ENCODE measurements at places on chromosomes 4 and X. TPM values are rescaled to one million over a fixed set of nuclear protein-coding genes. Genes with fewer than 3 reads are reported as not detected.

GRCh38 chrX:155009994-155010472 lies 12.5 kb downstream of the F8 start:
- no peak for DNase-seq

The LDOC1 gene
- polyA plus RNA-seq, result 15.3 TPM

DNA sequence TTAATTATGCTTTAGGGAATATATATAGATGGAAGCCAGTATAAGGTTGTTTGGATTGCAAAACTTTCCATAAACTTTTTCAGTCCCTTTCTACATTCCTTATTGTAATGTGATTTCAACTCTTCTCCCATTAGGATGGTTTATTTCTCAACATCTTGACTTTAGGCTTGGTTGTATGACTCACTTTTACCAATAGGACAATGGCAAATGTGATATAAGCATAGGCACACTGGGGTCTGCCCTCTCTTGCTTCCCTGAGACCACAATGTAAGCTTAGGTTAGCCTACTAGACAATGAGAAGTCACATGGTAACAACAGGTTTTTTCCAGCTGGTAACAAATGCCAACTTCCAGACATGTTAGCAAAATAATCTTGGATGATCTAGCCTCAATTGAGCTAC lies 163.3 kb upstream of the RBPJ start:
- DNase-seq, result no peak

The CENPI gene
- polyA plus RNA-seq, result 2.6 TPM

DNA sequence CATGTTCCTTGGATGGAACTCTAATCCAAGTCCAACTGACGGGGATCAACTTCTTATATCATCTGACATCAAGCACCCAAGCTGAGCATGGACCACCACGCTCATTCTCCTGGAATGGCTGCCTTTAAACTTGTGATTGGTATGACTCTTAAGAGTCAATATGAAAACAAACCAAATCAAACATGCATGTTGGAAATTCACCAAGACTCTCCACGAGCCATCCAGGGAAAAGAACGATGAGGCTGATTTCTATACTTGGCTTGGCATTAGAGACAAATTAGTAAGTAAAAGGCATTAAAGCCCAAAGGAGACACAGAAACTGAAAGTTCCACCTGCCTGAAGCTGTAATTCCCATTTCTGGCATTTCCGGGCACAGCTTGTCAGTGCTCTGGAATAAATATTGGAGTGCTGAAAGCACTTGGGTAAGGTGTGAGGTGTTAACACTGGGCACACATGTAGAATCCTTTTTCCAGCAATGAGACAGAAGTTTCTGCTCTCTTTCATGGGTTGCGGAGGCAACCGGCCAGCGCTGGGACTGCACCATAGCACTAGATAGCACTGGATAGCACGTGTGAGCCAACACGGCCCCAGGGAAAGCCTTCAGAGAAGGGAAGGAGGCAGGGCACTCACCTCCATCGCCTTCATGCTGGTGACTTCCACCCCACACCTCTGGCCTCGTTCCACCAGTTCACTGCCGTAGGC lies 42.1 kb upstream of the CENPU start:
- no peak for DNase-seq

DNA sequence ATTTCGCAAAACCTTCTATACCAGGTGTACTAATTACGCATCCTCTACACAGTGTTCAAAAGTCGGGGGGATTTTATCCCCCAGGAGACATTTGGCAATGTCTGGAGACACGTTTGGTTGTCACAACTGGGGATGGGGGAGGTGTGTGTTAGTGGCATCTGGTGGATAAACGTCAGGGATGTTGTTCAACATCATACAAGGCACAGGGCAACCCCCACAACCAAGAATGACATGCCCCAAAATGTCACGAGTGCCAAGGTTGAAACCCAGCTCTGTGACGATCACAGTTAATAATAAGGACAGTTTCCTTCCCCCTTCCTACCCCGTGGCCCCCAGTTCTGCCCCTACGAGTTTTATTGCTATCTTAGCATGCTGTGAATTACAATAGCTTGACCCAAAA lies 15.9 kb upstream of the SEL1L3 start:
- DNase-seq, result no peak

- no peak for DNase-seq
Measured at GRCh38 chrX:23937100-23937499, 29.3 kb downstream of the CXorf58 start.

GRCh38 chr4:153183146-153183545 lies 21.1 kb upstream of the TRIM2 start:
- DNase-seq, result no peak

The UGT2B17 gene
- not detected for polyA plus RNA-seq

DNA sequence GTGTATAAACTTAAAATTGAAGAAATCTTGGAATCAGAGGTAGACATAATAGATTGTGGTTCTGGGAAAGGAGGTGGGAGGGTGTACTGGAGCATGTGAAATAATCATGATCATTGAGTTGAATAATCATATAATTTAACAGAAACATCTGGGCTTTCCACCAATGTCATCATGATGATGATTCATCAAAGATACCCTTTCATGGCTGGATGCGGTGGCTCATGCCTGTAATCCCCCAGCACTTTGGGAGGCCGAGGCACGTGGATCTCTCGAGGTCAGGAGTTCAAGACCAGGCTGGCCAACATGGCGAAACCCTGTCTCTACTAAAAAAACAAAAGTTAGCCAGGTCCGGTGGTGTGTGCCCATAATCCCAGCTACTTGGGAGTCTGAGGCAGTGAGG lies 6.7 kb upstream of the RUFY3 start:
- DNase-seq, result no peak

DNA sequence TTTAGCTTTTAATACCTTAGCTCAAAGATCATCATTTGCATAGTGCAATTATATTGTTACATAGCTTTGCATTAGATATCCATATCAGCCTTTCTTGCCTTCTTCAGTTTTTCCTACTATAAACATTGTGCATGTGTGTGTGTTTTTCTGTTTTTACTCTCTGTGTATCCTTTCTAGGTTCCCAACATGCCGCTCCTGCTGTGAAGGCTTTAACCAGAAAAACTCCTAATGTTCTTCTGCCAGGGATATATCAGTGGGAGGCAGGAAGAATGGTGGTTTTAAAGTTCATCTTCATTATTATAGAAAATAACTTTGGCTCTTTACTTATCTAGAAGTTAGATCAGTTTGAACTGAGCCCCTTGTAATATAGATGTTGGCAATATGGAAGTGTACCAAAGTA lies 61.2 kb downstream of the CPE start:
- DNase-seq, result no peak

The SLC2A9 gene
- polyA plus RNA-seq, result not detected

The GPRASP3 gene
- 3.2 TPM for polyA plus RNA-seq

The CCDC110 gene
- not detected for polyA plus RNA-seq

GRCh38 chrX:33725535-33726210 lies 406.4 kb downstream of the FAM47A start:
- DNase-seq, result no peak

The PPID gene
- polyA plus RNA-seq, result 20.2 TPM

DNA sequence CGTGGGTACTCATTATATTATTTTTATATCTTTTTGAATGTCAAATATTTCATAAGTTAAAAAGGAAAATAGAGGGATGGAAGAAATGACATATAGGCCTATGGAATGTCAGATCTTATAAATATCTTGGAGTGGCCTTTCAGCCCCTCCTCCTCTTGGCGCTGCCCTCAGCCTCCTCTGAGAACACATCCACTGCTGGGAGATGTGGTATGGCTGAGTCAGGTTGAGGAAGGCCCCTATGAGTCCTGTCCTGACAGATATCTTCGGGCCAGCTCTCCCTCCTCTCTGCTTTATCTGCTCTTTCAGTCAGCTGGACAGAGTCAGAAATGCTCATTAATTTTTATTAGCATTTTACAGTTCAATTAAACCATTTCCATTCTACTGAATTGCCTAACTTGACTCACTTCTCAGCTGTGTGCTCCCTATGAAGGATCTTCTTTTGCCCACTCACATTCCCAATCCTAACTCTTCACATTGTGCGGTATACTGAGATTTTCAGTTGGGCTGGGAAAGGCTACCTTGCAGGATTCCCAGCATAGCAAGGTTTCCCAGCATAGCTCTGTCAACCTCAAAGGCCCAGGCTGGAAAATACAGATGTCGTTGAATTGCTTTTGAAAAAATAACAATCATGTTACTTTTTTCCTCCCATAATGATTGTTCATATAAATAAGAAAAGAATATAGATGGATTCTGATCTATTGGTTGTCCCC lies 128.0 kb downstream of the ARHGEF9 start:
- DNase-seq, result no peak

The DCHS2 gene
- not detected for polyA plus RNA-seq

DNA sequence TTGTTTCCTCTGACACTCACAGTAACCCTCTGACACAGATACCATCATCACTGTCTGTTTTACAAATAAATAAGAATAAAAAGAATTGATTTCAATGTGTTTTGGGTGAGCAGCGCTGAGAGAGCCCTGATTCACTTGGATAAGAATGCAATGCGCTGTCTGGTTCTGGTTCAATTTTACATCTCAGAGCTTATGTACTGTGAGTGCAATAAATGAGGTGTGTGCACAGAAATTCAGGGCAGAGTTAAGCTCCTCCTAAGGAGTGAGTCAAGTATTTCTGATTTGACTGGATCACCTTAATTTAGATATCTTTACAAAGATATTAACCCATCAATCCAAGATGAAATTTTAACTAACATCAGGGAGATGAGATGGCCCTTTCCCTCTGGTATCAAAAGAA lies 11.2 kb downstream of the FAM9C start:
- DNase-seq, result no peak

The MAGEB10 gene
- not detected for polyA plus RNA-seq

- no peak for DNase-seq
Measured at GRCh38 chrX:40131654-40132337, 34.0 kb upstream of the BCOR start.

The IGSF1 gene
- 1.2 TPM for polyA plus RNA-seq

GRCh38 chr4:185735866-185736400 lies 76.1 kb downstream of the SORBS2 start:
- DNase-seq, result no peak
